ENCODE measurements at places on chromosomes 11 and 22. TPM values are rescaled to one million over a fixed set of nuclear protein-coding genes. Genes with fewer than 3 reads are reported as not detected.

Gene FAM89B
- polyA plus RNA-seq: 38.4 TPM

Gene ZNF215
- 0.46 TPM for polyA plus RNA-seq

Gene LYVE1
- polyA plus RNA-seq: 22.7 TPM

Gene BACE1-AS
- 4.2 TPM for polyA plus RNA-seq

Gene OSBP2
- 1.2 TPM for polyA plus RNA-seq

Gene CARD16
- polyA plus RNA-seq: 116 TPM

Gene OR8D1
- polyA plus RNA-seq: not detected
